Cerebellum (tissue), 4 donors: ENCODE measurements at places on chromosomes 4 and X. TPM values are rescaled to one million over a fixed set of nuclear protein-coding genes. Genes with fewer than 3 reads are reported as not detected.

BMP3 gene
- 1.9 TPM for total RNA-seq

TSPAN7 gene
- total RNA-seq, result 102 TPM

BEX1 gene
- 67.0 TPM for total RNA-seq

CXXC4 gene
- 14.8 TPM for total RNA-seq

ODAPH gene
- not detected for total RNA-seq

FAM241A gene
- 1.9 TPM for total RNA-seq

JAKMIP1 gene
- 10.7 TPM for total RNA-seq

CCKAR gene
- not detected for total RNA-seq

MAGEC3 gene
- total RNA-seq, result 0.54 TPM

TLR3 gene
- 1.00 TPM for total RNA-seq

SPP1 gene
- 196 TPM for total RNA-seq

SGMS2 gene
- total RNA-seq, result 5.2 TPM

RS1 gene
- total RNA-seq, result not detected

DCLK2 gene
- total RNA-seq, result 145 TPM

SSX4B gene
- total RNA-seq, result not detected

ETDB gene
- total RNA-seq, result not detected

MAGED4 gene
- 55.0 TPM for total RNA-seq

IL21 gene
- total RNA-seq, result not detected

VGLL1 gene
- total RNA-seq, result not detected

ELK1 gene
- 12.2 TPM for total RNA-seq

CDX4 gene
- not detected for total RNA-seq

KLKB1 gene
- total RNA-seq, result 0.45 TPM

RAI2 gene
- total RNA-seq, result 3.2 TPM

SORCS2 gene
- 9.3 TPM for total RNA-seq

CLIC2 gene
- total RNA-seq, result 3.1 TPM

MAP9 gene
- 33.2 TPM for total RNA-seq

MPP1 gene
- total RNA-seq, result 17.8 TPM

AFF2 gene
- 139 TPM for total RNA-seq

ABCG2 gene
- total RNA-seq, result 12.7 TPM

ZNF41 gene
- 12.2 TPM for total RNA-seq

ARMCX5 gene
- 30.7 TPM for total RNA-seq

EGF gene
- total RNA-seq, result 0.45 TPM

FAM47A gene
- total RNA-seq, result not detected

ADGRG2 gene
- 0.82 TPM for total RNA-seq

SHROOM3 gene
- 55.4 TPM for total RNA-seq

LUZP4 gene
- total RNA-seq, result not detected

MSX1 gene
- 6.7 TPM for total RNA-seq

SEPSECS gene
- 12.4 TPM for total RNA-seq

DSPP gene
- 0.09 TPM for total RNA-seq

VEGFD gene
- 0.27 TPM for total RNA-seq
